ENCODE measurements at places on chromosomes 5 and 9.

- DNase-seq = no peak
Observed at GRCh38 chr9:134489621-134490408, 151.8 kb upstream of the COL5A1 start.

GRCh38 chr5:62282064-62282463 lies 23.9 kb upstream of the KIF2A start:
- no peak for DNase-seq

DNA sequence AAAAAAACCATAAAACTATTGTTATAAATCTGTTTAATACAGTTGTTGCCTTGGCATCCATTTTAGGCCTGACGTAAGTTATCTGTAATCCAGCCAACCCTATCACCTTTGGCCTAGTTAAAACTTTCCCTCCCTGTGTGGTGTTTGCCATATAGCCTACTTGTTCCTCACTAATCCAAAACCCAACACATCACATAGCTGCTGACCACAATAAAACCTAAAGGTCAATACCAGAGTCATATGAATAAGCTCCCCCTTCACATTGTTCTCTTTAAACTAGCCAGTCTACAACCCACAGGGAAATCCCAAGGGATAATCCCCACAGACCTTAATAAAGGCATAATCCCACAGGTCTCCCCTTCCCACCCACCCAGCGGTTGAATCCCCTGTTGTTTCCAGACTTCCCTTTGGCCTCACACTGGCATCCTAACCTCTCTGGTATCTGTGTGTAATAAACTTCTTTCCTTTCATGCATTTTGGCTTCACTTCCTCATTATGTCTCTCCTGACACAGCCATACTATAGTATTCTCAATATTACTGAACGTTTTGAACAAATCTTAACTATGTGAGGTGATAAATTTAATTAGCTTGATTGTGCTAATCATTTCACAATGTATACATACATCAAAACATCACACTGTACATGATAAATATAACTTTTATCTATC lies 50.8 kb downstream of the DTWD2 start:
- no peak for DNase-seq

DNA sequence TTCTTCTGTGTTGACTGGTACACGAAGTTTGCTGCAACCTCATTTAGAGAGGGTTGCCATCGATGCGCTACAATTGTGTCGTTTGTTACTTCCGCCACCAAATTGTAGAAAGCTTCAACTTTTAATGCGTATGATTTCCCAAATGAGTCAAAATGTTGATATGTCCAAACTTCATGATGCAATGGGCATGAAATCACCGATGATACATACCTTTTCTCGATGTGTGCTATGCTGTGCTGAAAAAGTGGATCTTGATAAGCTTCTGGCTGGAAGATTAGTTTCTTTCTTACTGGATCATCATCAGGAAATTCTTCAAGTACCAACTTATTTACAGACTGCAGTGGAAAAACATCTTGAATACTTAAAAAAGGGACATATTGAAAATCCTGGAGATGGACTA lies 65.7 kb downstream of the TMEM38B start:
- DNase-seq = no peak

GRCh38 chr5:81154725-81155124 lies 78.4 kb upstream of the CKMT2 start:
- DNase-seq = no peak

GRCh38 chr5:45411971-45412612 lies 284.1 kb downstream of the HCN1 start:
- no peak for DNase-seq

DNA sequence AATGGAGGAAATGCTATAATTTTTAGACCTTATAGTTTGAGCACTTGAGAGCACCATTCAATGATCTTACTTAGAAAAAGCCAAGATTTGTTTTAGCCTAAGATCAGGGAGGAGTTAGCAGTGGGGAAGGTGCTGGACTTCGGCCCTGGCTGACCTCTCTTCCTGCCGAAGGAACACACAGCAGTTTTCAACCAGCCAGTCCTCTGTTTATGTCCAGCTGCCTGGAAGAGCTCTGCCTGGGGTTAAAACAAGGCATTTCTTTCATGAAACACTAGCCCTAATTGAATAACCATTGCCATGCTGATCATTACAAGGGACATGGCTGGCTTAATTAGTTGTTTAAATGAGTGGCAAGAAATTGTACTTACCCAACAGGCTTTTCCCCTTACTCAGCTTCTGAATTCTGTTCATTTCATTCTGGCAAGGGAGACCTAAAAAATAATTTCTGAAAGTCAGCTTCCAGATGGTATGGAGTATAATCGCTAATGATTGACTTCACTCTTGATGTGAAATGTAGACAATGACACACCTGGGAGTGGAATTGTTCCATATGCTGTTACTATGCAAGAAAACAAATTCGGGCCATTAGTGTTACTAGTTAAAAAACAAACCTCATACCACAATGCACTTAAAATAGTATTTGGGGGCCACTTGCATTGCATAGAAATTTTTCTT lies 514.2 kb downstream of the SPOCK1 start:
- DNase-seq = no peak

DNA sequence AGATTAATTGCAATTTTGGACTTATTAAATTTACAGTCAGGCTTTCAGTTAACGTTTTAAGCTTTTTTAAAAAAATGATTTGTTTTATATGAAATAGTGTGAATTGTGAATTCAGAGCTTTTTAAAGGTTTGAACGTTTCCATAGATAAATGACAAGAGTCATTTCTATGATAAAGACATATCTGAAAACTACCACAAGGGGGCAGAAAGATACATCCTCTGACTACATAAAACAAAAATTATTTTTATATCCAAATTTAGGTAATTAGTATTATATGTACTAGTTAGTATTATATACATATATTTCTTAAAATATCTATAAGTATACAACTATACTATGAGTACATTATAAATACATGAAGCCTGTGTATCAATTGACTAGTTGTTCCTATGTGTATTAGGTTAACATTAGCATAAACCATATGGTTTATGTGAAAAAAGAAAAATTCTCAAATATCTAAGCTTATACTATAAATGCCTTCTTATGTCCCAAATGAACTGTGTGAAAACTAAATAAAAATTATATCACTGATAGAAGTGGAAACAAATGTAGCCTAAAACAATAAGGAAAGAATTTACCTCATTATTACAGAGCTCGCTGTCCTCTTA lies 155.2 kb downstream of the MEF2C start:
- DNase-seq = no peak

GRCh38 chr5:156052656-156053055 lies 274.3 kb upstream of the SGCD start:
- no peak for DNase-seq

DNA sequence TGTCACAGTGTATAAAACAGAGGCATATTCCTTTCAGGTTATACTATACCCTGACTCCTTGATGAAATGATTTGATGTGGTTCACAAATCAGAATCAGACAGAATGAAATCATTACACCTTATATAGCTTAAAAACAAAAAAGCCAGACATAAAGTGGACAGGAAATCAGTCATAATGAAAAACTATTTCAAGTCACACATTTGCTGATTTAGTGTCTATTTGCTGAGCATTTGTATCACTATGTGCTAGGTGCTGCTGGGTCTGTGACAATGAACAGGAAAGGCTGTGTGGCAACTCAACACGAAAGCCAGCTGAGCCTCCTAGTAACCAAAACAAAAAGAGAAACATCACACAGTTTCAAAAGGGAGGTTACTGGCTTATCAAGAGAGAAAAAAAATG lies 194.0 kb downstream of the EFNA5 start:
- DNase-seq = peak; percentile 73

GRCh38 chr5:16616536-16617273 lies at the start of gene RETREG1:
TSS of gene RETREG1 (minus strand) at chr5:16616997. CDS start at chr5:16616971, 26 bp downstream.
- peak; percentile 85 for DNase-seq

DNA sequence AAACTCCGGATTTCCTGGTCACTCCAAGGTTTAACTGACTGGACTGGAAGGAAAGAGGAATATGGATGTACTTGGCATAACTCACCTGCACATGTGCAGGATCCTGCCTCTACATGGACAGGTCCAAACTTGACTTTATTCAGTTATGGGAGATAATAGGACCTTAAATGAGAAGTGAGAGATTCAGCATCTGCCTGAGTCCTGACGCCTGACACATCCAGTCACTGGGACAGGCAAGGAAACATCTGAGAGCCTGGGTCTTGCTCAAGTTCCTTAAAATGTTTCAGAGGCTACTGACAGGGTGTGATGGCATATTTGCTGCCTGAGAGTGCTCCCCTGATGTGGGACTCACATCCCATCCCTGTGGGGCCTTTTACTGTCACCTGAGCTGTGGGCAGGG lies 34.9 kb downstream of the ZNF354A start:
- peak; percentile 12 for DNase-seq

GRCh38 chr9:12538842-12539579 lies 154.2 kb upstream of the TYRP1 start:
- DNase-seq = no peak

DNA sequence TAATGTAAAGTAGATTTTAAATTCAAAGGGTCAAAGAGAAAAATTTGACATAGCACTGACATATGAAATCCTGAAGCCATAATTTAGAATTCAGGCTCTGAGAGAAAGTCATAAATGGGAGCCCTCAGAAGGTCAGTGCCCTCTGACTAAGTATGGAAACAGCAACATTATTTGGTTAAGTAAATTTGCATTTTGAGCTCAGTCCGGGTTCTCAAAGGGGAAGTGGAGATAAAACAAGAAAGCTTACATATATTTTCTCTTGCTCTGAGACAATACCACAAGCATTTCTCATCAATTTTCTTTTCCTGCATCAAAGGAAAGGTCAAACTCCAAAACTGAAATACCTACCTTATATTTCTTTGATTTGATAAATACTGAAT lies 348.0 kb downstream of the SEMA5A start:
- DNase-seq = no peak

DNA sequence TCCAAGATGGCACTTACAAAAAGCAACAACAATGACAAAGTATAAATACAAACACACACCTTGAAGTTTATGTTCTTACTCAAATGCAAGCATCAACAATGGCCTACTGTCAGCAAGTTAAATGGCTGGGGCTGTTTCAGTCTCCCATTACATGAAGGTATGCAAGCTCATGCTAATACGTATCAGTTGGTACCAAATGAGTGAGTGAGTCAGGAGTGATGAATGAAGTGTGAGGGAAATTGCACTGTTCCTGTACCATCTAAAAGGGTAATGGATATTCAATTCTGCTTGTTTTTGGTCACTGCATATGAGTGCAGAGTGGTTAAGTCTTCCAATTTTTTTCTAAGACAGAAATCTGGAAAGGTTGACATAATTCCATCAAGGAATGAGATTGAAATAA lies 964.9 kb downstream of the MAT2B start:
- no peak for DNase-seq

DNA sequence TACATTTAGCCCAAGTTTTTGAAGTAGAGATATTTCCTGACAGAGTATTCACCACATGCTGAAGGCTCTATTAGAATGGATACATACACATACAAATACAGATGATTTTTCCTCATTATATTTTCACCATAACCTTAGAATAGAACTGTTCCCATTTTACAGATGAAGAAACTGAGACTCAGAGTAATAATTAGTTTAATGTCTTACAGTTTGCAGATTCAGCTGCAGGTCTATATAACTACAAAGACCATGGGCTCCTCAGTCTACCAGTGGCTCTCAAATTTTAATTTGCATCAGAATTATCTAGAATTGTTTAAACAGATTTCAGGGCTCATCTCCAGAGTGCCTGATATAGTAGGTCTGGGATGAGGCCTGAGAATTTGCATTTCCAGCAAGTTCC lies 64.4 kb downstream of the GRAMD2B start:
- DNase-seq = no peak

DNA sequence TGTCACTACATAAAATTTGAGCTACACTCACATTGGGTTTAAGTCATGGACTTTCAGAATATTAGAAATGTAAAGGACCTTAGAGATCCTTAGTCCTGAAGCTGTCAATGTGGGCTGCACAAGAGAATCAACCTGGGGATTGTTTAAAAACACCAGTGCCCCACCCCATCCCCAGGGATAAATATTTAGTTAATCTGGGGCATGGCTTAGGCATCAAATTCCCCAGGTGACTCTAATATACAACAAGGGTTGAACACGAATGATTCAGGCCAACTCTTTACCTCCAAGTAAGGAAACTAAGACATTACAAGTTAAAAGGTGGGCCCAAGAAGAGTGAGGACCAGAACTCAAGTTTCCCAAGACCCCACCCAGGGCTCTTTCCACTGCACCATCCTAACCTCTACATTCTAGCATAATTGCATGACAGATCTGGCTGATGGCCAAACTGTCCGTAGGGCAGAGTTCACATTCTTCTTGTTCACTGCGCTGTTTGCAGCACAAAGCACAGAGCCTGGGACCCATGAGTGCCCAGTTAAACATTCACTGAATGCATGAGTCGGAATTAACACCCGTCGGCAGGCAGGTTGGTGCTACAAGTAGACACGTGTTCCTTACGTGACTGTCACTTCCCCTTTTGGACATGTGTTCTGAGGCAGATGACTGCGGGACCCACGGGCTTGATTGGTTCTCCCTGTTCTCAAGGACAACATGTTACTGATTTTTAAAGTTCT lies 25.2 kb downstream of the CYFIP2 start:
- DNase-seq = peak; percentile 62

GRCh38 chr9:132909311-132909710 lies 30.6 kb downstream of the SPACA9 start:
- DNase-seq = no peak

- DNase-seq = no peak
Observed at GRCh38 chr9:69620731-69621130, 51.4 kb downstream of the APBA1 start.
